Posterior cingulate gyrus (tissue), 11 donors: ENCODE measurements at places on chromosomes 4 and X.

- DNase-seq, result no peak
These were observed 96.5 kb downstream of the SH3RF1 start for GRCh38 chr4:169174247-169174646.

GRCh38 chr4:189232274-189232673 lies 708.4 kb upstream of the FRG1 start:
- DNase-seq, result no peak

DNA sequence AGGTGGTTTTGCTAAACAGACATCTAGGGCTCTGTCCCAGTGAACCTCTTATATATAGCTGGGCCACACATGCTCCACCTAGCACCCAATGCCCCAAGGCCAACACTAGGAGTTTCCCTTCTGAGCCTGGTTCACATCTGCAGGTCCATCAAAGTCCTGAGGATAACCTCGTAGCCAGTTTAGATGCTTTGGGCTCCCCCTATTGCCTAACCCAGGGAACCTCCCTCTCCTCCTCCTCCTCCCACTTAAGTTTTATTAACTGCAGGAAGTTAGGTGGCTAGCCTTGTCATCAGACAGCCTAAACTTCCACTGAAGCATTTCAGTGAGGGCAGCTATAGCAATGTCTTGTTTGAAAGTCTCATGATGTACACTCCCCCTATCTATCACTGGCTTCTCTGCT lies 88.0 kb downstream of the GUCY2F start:
- DNase-seq, result no peak

DNA sequence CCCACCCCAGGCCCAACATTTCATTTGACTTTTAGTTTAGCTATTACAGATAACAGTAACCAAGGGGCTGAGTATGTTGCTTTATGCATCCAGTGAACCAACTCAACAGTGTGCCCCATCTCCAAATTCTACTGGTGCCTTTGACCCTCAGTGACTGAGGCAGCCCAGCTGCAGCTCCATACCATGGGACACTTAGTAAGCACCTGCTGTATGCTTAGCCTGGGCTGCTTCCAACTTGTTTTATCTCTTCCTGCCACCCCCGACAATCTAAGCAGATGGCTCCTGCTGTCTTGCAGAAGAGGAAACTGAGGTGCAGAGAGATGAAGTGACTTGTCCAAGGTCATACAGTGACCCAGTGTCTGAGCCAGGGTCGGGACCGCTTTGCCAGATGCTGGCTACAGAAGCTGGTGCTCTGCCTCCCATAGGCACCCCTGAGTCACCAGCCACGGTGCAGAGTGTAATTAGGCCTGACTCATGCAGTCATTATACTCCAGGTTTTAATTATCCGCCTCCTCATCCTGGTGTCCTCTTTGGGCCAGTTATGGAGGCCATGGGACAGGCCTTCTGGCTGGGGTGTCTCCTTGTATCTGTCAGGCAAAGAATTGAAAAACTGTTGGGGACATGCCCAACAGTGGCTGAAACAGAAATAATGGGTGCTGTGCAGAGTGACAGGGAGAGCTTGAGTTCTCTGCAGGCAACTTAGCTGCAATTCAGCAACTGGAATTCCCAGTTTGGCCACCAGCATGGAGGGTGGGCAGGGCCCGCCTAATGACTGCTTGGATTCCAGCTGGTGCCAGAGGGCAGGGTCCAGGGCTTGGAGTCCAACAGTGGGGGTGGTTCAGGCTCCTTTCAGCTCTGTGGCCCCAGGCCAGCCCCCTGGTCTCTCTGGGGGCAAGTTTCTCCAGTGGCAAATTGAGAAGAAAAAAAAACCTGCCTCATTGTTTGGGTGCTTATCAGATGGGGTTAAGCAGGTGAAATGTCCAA lies 8.2 kb upstream of the GPR78 start:
- DNase-seq, result no peak
